HCT116 (cell line): ENCODE measurements at places on chromosomes 2 and 18.
A peak's percentile ranks its signal among the peaks of the same experiment; 100 is the strongest.

DNA sequence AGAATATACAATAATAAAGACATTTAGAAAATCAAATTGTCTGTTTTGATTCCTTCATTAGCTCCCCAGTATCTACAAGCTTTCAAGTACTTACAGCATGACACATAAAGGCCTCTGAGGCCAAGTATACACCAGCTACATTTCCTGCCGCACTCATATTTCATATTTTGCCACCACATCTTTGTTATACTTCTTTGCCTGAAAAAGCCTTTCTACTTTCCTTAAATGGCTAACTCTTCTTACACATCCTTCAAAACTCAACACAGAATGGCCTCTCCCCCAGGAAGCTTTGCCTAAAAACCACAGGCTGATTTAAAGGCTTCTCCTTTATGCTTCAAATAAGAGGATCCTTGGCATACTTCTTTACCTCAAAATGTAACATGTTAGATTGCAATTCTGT lies 4.5 kb downstream of the STK17B start:
- DNase-seq = no peak

DNA sequence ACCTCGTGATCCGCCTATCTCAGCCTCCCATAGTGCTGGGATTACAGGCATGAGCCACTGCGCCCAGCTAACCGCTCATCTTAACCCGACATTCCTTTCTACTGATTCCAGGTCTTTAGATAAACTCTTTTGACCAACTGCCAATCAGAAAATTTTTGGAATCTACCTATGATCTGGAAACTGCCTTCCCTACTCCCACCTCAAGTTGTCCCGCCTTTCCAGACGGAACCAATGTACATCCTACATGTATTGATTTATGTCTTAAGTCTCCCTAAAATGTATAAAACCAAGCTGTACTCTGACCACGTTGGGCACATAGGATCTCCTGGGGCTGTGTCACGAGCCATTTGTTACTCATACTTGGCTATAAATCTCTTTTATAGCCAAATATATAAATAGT lies 3.2 kb upstream of the NEU2 start:
- DNase-seq = no peak

- no peak for DNase-seq
These were observed 33.6 kb upstream of the CD28 start for GRCh38 chr2:203672856-203673255.

- DNase-seq = no peak
These were observed 33.6 kb upstream of the SERPINE2 start for GRCh38 chr2:224072541-224073188.

GRCh38 chr2:168340931-168341330 lies 93.5 kb upstream of the STK39 start:
- DNase-seq = no peak

- DNase-seq = no peak
These were observed 50.3 kb downstream of the CCBE1 start for GRCh38 chr18:59646963-59647307.

GRCh38 chr2:43455296-43455695 lies 140.5 kb downstream of the THADA start:
- DNase-seq = no peak

DNA sequence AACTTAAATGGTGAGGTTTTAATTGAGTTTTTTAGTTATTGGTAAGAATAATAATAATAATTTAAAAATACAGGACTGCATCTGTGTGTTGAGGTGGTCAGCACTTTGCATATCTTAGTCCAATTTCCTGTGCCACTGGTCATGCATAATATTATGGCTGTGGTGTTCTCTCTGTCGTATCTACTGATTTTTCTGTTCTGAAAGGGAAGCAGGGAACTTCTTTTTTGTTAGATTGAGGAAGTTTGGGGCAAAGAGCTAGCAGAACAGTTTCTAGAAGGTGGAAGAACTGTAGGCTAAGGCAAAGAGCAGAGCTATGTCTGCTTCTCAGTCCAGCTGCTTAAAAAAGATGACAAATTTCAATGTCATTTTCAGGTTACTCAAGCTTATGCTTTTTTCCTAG lies 74.3 kb downstream of the XRCC5 start:
- DNase-seq = no peak

DNA sequence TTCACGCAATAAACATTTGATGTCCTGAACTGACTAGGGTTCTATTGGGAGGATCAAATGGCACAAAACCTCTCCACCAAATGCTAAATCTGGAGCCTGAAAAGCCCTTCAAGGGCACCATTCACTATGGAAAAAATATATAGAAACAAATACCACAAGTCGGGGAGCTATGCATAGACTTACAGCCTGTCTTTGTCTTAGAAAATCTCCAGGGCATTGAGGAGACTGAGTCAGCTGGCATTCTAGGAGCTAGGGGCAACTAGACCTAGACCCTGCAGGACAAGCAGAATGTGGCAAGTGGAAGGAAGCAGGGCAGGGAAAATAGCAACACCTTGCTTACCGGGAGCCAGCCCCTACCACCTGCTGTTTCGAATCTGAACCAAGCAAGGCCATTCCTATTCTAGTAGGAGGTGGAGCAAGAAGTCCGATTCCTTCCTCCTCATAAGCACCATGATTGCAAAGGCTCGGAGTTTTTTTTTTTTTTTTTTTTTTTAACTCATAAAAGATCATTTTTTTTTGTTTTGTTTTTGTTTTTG lies 77.8 kb downstream of the DDX1 start:
- no peak for DNase-seq

GRCh38 chr2:182941919-182942318 lies 75.5 kb upstream of the FRZB start:
- no peak for DNase-seq

- no peak for DNase-seq
These were observed 3.2 kb downstream of the GPR17 start for GRCh38 chr2:127649100-127649611.

DNA sequence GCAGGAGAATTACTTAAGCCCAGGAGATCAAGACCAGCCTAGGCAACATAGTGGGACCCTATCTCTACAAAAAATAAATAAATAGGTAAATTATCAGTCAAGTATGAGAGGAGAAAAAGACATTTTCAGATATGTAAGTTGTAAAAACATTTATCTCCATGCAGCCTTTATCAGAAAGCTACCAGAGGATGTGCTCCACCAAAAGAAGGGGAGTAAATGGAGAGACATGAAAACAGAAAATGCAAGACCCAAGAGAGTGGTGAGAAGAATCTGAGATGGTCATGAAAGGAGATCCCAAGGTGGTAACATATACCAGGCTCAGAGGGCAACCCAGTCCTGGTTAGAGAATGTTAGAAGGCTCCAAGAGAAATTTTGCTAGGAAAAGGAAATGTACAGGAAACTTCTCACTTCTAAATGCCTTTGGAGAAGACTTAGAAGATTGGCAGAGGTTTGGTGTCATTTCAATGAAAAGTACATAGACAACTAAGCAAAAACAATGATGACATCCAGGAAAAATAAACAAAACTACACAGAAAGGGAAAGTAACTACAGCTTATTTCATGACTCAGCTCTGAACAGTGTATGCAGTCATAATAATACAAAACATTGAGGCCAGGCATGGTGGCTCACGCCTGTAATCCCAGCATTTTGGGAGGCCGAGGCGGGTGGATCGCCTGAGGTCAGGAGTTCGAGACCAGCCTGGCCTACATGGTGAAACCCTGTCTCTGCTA lies 19.5 kb downstream of the CIB4 start:
- DNase-seq = no peak

DNA sequence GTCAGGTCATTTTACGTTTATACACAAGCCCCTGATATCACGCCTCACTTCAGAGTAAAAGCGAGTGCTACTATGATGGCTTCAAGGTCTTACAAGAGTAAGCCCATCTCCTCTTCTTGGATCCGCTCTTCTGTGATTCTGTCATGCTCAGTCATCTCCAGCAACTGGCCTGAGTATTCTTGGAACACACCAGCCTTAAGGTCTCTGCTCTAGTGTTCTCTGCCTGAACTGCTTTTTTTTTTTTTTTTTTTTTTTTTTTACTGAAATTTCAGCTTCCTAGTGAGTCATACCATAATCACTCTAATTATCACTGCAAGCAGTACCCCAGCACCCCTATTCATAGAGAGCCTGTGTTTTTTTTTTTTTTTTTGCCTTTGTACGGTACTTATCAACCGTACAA lies 1228.9 kb downstream of the CNTNAP5 start:
- DNase-seq = no peak

DNA sequence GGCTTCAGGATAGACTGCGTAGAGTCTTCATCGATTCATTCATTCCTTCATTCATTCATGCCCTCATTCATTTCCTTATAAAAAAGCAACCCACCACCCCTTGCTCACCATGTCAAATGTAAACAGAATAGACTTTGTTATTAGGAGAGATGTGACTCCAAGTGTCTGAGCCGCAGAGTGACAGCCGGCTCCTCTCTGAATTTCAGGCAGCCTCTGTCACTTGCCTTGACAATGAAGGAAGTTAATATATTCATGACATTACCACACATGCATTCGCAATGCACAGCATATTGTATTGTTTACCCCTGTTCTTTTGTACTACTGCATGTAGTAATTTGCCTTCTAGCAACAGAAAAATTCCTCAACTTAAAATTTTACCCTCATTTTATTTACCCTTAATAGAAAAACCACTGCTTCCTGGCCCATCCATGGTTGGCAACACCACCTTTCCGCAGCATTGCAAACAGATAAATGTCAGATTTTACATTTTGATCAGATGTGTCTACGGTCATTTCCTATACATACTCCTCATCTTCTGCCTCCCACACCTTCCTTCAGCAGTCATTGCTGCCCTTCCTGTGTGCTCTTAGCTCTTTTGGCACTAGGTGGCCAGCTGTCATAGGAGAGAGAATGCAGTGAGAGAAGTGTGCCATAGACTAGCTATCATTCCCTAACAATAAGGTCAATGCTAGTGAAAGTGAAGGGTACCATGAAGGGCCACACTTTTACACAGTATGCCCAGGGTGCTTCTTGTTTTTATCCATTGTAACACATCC lies 1090.8 kb downstream of the BCL11A start:
- DNase-seq = no peak

- no peak for DNase-seq
These were observed 57.7 kb upstream of the ASPRV1 start for GRCh38 chr2:70019096-70019495.

DNA sequence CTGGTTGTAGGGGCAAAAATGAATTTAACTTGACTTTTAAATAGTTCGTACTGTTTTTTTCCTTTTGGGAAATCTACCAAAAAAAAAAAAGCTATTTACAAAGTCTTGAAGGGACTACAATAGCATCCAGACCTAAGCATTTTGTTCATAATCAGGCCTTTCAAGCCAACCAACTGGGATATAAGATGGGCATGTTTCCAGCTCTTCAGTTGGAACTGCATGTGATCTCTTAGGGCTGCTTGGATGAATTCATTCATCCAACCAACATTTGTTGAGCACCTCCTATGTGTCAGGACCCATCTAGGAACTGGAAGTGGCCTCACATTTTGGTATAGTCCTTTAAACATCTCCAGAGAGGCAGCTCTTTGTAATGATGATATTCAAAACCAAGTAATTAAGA lies 98.6 kb downstream of the AAK1 start:
- no peak for DNase-seq

DNA sequence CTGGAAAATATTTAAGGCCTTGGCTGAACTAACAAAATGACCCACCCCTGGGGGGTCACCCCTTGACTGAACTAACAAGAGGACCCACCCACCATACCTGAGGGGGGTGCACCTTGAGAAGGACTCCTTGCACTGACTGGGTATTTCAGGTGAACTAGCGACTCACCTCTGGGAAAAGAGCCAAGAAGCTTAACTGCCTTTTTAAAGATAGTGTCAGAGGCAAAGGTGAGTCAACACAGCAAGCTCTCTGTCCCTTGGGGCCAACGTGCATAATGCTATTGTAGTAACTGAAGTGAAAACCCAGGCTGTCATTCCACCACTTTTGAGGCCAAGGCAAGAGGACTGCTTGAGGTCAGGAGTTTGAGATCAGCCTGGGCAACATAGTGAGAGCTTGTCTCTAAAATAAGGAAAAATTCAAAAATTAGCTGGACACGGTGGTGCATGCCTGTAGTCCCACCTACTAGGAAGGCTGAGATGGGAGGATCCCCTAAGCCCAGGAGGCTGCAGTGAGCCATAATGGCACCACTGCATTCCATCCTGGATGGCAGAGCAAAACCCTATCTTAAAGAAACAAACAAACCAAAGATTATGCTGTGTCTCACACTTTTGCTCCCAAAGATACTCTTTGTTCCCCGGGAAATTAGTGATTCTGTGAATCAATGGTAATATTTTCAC lies 36.4 kb upstream of the ZCCHC2 start:
- DNase-seq = peak; percentile 94

GRCh38 chr2:167715932-167716331 lies 531.5 kb downstream of the STK39 start:
- DNase-seq = no peak

DNA sequence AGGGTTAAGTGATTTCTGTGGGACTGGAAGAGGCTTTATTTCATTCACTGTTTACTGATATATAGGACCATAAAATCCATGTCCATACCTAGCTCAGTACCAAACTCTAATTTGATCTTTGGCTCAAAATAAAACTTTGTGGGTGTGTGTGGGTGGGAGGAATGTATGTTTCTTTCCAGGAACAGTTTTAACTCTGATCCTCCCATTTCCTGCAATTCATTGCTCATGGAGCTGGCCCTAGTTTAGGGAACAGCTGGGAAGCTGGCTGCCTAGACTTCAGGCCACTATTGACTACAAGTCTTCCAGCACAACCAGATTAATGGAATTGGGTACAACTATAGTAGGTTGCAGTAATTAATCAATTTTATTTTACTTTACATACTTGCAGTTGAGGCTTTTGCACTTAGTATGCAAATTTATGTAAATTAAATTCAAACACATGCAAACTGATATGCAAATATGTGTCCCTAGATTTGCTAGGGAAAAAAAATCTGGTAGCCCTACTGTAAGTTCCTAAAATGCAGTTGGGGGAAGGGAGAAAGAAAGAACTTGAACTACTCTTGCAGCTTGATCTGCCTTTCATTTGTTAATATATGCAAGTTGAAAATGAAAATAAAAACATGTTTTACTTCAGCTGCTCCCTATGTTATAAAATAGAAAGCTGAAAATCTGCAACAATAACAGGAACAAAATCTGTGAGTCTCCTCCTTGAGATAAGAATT lies 1070.3 kb upstream of the CELF4 start:
- DNase-seq = no peak

DNA sequence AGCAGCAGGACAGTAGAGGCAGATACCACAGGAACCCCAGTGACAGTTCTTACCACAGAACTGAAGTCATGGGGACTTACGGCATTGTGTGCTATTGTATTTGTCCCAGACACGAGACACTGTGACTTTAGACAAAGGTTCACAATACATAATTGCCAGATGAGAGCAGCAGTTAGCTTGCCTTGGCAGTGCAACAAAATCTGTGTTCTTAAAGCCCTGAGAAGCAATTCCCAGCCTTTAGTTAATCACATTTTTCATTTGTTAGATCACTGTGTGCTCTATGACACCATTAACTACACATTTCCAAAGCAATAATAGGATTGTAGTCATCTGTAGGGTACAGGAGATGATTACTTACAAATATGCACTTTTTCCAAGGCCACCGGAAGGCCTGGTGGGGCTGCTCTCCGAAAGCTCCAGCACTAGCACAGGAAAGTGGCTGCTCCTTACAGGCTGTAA lies 97.5 kb upstream of the LDLRAD4 start:
- no peak for DNase-seq
